ENCODE measurements at places on chromosomes 16 and 17.
A peak's percentile ranks its signal among the peaks of the same experiment; 100 is the strongest.

- DNase-seq, result no peak
These were observed 280.1 kb upstream of the MON1B start for GRCh38 chr16:76910931-76911330.

- peak; percentile 86 for DNase-seq
These were observed 1.5 kb downstream of the MXRA7 start for GRCh38 chr17:76709077-76709950.

- DNase-seq, result peak; percentile 75
These were observed 276.2 kb upstream of the IRX5 start for GRCh38 chr16:54654429-54654828.

DNA sequence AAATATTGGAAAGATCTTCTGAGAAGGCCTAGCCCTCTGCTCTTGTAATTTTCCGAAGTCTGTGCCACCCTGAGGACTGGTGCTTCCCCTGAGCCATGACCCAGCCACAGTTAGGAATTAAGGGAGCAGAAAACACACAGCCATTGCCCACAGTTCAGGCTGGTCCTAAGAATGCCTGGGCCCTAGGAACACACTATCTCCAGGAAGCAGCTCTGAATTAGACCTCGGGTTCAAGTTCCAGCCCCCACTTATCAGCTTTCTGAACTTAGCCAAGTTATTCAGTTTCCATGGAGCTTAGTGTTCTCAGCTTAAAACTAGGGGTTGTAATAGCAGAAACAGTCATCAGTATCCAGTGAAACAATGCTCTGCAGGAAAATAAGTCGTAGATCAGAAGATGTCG lies 56.0 kb downstream of the CDH13 start:
- no peak for DNase-seq

DNA sequence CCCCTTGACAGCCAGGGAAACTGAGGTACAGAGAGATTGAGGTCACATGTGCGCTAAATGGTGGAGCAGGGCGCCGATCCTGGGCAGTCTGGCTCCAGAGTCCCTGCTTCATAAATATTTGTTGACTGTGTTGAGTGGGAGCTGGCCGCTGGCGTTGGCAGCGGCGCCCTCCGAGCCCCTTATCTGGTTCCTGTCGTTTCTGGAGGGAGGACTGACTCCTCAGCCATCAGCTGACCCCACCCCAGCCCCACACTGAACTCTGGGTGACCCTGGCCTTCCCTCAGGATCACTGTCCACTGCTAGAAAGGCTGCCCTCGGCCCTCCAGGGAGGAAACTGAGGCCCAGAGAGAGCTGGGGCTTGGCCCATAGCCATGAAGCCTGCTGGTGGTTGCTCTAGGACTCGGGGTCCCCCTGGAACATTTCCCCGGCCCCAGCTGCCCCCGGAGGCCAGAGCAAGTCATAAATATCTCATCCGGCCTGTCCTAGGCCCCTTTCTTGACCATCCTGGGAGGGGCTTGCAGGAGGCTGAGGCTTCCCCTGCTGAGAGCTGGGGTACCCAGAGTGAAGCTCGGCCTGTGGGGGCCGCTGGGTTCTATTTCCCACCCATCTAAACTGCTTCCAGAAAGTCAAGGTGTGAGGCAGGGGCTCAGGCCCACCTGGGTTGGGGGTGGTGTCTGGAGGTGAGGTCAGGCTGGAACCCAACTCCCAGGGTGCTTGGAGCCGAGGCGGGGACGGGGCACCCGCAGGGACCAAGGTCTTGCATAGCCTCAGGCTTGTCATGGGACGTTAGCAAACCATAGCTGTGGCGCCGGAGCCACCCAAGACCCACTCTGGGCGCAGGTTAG lies 51.7 kb upstream of the GSE1 start:
- DNase-seq, result no peak

GRCh38 chr16:62386411-62386810 lies 350.2 kb upstream of the CDH8 start:
- no peak for DNase-seq

DNA sequence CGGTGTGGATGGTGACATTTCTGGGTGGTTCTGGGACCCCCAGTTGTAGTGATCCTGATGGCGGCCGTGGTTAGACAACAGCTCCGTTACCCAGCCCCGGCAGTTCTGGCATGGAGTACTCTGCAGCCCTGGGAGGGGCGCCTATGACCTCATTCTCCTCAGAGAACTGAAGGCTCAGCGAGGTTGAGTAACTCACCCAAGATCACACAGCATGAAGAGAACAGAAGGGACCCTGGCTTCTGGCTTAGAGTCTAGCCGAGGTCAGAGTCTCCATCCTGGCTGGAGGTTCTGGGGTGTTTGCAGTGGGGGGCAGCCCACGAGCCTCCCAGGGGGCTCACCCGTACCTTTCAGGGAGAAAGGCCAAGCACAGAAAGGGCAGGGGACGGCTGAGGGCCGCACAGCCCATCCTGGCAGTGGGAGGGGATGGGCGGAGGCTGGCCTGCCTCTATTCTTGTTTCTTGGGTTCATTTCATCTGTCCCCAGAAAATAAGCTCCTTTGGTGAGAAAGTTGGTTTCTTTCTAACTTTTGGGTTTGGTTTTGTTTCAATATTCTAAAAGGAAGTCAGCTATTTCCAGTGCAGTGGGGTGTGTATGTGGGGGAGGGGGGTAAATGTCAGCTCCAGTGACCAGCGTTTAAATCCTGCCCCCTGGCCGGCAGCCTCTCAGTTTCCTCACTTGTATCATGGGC lies 13.2 kb downstream of the ZFPM1 start:
- DNase-seq, result no peak

GRCh38 chr16:71499775-71500364 lies 10.7 kb upstream of the ZNF19 start:
- peak; percentile 55 for DNase-seq

GRCh38 chr16:81315271-81316175 lies 761 bp downstream of the GAN start:
- no peak for DNase-seq

- DNase-seq, result no peak
These were observed 1.8 kb upstream of the KRT10 start for GRCh38 chr17:40824015-40824832.
